ENCODE measurements at places on chromosomes 7 and 10.

- H3K27ac ChIP-seq = no peak overlapping the region
- H3K36me3 ChIP-seq = no peaks in the 10 kb centered on the region
- H3K27me3 ChIP-seq = no peaks in the 10 kb centered on the region
- no peak overlapping the region for H3K4me3 ChIP-seq
Measured at GRCh38 chr10:43221419-43222209, 45.3 kb downstream of the RASGEF1A start.

- H3K4me3 ChIP-seq = no peak overlapping the region
- H3K27me3 ChIP-seq = no peaks in the 10 kb centered on the region
- H3K27ac ChIP-seq = peak overlapping the region; percentile 72
- peak; percentile 79 for DNase-seq
Measured at GRCh38 chr7:89232-90019, 102.9 kb upstream of the FAM20C start.

DNA sequence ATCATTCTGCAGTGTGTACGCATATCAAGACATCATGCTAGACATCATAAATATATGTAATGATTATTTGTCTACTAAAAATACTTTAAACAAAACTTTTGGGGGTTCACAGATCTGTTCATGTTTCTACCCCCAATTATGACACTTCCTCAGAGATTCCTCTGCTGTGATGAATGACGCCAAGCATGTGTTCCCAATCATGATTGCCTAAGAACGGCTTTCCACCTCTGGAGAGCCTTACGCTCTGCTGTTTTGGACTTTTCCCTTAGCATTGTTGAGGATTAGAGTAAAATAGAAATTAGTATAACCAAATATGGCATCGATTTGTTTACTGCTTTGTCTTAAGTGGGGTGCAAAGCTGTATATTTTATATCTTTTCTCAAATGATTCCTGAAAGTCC, 236.3 kb upstream of the IGFBP3 start:
- no peak for DNase-seq
- no peak overlapping the region for H3K4me3 ChIP-seq
- no peak overlapping the region for H3K27ac ChIP-seq
- H3K4me1 ChIP-seq = no peaks in the 10 kb centered on the region
- H3K36me3 ChIP-seq = no peaks in the 10 kb centered on the region

GRCh38 chr10:124491105-124491504, 29.5 kb downstream of the LHPP start:
- no peak overlapping the region for H3K4me3 ChIP-seq
- H3K27ac ChIP-seq = no peak overlapping the region
- no peak for DNase-seq

DNA sequence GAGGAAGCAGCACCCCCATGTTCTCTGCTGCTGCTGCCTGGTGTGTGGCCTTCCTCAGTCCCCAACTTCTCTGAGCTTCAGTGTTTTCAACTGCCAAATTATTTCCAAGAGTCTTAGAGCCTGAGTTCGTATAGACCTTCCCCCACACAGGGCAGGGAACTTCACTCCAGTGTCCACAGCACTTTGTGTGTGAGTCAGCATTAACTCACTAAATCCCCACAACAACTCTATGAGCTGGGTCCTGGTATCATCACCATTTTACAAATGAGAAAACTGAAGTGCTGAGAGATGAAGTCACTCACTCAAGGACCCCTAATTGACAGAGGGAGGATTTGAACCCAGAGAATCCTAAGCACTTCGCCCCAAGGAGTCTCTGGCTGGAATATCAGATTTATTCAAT, 48.3 kb downstream of the ADCYAP1R1 start:
- H3K27ac ChIP-seq = no peak overlapping the region
- no peaks in the 10 kb centered on the region for H3K4me1 ChIP-seq
- no peak overlapping the region for H3K4me3 ChIP-seq
- no peaks in the 10 kb centered on the region for H3K36me3 ChIP-seq

DNA sequence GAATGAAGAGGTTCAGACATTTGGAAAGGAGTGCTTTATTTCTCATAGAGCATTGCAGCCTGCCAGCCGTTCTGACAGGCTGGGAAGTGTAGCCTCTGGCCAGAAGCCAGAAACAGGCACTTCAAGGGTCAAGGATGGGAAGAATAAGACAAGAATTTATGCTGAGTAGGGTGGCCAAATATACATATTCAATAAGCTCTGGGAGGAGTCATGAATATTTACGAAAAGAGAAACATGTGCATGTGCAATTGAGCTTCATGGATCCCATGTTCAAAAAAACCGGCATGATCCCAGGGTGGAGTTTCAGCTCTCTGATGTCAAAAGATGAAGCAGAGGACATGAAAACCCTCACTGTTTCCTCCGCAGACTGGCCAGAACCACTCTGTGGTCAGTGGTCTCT, 32.9 kb downstream of the TLX1 start:
- H3K36me3 ChIP-seq = no peaks in the 10 kb centered on the region
- no peak overlapping the region for H3K27ac ChIP-seq
- no peak overlapping the region for H3K4me3 ChIP-seq
- H3K27me3 ChIP-seq = peaks cover 7% of the 10 kb centered on the region

DNA sequence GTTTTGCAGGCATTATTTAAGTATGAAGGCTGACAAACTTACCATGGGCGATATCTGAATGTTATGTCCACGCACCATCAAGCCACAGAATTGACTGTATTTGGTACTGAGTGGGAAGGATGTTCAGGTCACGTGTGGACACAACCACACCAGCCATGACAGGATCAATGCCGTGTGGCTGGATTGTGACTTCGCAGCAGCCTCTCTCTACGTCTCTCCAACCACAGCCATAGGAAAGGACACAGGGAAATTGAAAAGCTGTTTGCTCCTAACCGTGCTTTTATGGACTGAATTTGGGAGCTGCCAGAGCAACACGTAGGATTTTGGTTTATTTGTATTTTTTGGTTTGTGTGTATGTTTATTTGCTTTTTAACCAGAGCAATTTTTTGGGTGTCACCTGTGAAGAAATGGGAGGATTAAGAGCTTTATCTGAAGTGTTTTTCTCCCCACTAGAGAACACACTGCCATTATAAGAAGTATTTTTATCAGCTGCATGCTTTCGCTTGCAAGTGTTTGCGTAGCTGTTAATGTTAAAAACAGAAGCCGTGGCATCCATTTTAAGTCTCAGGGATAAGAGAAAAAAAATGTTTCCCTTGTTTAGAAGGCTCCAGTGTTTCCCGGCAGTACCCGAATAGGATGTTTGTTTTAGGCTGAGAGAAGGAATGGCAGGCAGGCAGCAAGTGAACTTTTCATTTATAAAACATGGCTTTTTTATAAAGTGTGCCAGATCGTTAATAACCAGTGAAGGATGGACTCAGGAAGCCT, 401.1 kb upstream of the NFE2L3 start:
- no peaks in the 10 kb centered on the region for H3K36me3 ChIP-seq
- peak overlapping the region; percentile 84 for H3K27ac ChIP-seq
- no peak for DNase-seq
- H3K27me3 ChIP-seq = no peaks in the 10 kb centered on the region

GRCh38 chr7:52956379-52956915, 79.0 kb upstream of the POM121L12 start:
- peaks cover under 1% of the 10 kb centered on the region for H3K4me1 ChIP-seq
- H3K27ac ChIP-seq = no peak overlapping the region
- H3K4me3 ChIP-seq = no peak overlapping the region
- no peak for DNase-seq
- H3K27me3 ChIP-seq = no peaks in the 10 kb centered on the region

DNA sequence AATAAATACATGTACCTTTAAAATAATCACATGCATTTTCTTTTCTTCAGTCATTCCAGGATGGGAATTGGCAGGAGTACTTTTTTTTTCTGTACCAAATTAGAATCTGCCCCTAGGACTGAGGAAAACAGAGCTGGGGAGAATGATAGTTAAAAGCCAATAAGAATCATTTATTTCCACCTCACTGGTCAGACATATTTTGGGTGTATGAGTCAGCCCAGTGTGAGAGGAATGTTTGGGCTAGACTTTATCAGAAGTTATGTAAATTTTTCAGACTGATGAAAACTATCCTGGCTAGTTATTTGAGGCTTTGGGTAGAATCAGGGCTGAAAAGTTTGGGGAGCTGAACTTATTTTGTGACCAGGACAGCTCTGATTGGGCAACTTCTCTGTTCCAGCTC, 303.1 kb upstream of the NPSR1 start:
- H3K36me3 ChIP-seq = no peaks in the 10 kb centered on the region
- no peak for DNase-seq
- H3K4me3 ChIP-seq = no peak overlapping the region
- peak overlapping the region; percentile 68 for H3K27ac ChIP-seq
- peaks cover 7% of the 10 kb centered on the region for H3K4me1 ChIP-seq
- no peaks in the 10 kb centered on the region for H3K27me3 ChIP-seq

DNA sequence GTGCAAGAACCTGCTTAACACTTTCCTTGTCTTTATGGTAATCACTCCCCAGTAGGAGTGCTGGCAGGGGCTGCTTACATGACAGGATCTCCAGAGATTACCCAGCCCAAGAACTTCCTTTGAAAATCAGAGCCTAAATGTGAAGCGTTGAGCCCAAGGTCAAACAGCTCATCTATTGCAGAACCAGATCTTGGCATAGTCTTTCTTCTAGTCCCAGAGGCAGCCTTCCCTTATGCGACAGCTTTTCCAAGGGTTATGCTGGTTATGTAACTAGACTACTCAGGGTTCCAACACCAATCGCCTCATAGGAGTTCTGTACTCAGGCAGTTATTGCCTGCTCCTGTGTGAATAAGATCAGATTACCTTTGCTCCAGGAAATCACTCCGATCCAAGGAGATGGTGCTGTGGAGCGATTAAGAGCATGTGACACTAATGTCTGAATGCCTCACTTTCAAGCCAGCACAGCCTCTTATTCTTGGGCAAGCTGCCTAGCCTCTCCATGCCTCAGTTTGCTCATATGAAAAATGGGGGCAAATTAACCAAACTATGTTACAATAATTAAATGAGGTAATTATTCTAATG, 8.4 kb upstream of the LGI1 start:
- no peak overlapping the region for H3K27ac ChIP-seq
- H3K36me3 ChIP-seq = no peaks in the 10 kb centered on the region
- H3K4me3 ChIP-seq = no peak overlapping the region
- DNase-seq = no peak
- H3K27me3 ChIP-seq = no peaks in the 10 kb centered on the region
- H3K4me1 ChIP-seq = peaks cover 17% of the 10 kb centered on the region

DNA sequence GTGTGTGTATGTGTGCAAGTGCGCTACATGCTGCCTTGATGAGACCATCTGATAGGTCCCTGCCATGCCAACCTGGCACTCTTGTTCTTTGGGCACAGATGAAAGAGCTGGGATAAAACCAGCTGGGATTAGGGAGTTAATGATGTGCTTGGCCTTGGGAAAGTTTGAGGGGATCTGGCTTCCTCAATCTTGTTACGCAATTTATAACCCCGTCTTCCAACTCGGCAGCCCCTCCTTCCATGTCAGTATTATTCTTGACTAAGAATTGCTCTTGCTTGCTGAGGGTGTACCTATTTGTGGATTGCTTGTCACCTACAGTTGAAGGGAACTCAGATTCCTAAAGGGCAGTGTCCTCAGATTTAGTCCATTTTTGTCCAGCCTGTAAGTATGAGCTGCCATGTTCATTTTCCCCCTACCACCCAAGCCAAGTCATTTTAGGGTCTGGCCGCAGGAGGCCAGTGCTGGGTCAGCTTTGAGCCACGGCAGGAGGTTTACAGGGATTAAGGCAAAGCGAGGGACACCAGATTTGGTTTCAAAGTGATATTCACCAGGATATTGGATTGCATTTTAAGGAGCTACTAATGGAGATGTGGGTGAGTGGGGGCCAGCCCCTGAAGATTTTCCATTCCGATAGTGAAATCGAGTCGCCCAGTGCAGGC, 34.1 kb upstream of the KCNMA1 start:
- H3K4me1 ChIP-seq = no peaks in the 10 kb centered on the region
- DNase-seq = no peak
- H3K27me3 ChIP-seq = no peaks in the 10 kb centered on the region
- no peak overlapping the region for H3K4me3 ChIP-seq

GRCh38 chr10:21808550-21808949, 195.0 kb downstream of the DNAJC1 start:
- H3K27me3 ChIP-seq = no peaks in the 10 kb centered on the region
- H3K27ac ChIP-seq = no peak overlapping the region
- no peaks in the 10 kb centered on the region for H3K36me3 ChIP-seq
- H3K4me1 ChIP-seq = peaks cover 2% of the 10 kb centered on the region
- DNase-seq = no peak
- no peak overlapping the region for H3K4me3 ChIP-seq

- H3K36me3 ChIP-seq = no peaks in the 10 kb centered on the region
- no peaks in the 10 kb centered on the region for H3K27me3 ChIP-seq
- H3K4me3 ChIP-seq = no peak overlapping the region
- H3K27ac ChIP-seq = peak overlapping the region; percentile 67
- H3K4me1 ChIP-seq = peaks cover 55% of the 10 kb centered on the region
Measured at GRCh38 chr7:151754142-151754590, 122.7 kb downstream of the PRKAG2 start.

DNA sequence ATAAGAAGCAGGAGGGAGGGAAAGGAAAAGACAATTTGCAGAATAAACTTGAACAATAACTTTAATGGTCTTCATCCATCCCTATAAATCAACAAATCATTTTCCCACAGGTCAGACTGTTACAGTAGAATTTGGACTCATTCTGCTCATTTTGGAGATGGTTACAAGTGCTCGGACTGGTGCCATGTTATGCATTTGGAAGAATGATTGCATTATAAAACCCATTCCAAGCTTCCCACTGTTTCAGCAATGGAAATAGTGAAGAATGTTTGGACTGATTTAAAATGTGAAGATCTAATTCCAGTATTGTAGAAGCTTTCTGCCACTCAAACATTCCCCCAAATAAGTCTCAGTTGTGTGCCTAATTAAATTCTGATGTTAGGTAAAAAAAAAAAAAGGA, 99.7 kb upstream of the ZEB1 start:
- H3K27ac ChIP-seq = no peak overlapping the region
- no peak overlapping the region for H3K4me3 ChIP-seq
- DNase-seq = no peak
- no peaks in the 10 kb centered on the region for H3K36me3 ChIP-seq

DNA sequence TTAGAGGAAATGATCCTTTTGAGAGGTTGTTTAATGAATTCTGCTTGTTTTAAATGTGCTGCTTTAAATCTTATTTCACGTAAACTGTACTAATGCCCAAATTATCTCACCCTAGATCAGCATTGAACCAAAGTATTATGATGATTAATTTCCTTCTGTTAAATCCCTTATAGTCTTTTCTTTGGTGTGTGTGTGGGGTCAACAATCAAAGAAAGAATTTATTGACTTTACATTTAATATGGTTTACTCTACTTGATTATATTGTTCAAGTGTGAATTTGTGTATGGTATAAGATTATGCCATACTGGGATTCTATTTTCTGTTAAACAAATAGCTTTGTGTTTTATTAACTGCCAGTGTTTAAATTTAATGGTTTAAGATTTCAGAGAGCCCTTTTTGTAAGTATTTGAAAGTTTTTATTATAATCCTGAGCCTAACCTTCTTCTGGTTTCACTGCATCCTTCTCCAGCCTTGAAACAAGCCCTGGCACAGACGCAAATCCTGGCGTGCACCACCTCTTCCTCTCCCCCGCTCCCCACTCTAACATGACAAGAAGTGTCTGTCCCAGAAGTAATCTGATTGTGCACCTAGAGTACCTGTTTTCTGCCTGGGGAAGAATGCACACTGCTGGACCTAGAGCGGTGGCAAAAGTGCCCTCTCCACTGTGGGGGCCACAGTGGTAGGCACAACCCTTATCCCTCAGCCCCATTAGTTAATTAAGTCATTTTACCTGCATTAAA, 70.6 kb downstream of the KAT6B start:
- no peak overlapping the region for H3K4me3 ChIP-seq
- H3K27ac ChIP-seq = no peak overlapping the region
- H3K27me3 ChIP-seq = no peaks in the 10 kb centered on the region
- no peaks in the 10 kb centered on the region for H3K4me1 ChIP-seq
- H3K36me3 ChIP-seq = no peaks in the 10 kb centered on the region
